ENCODE measurements at places on chromosomes 3 and 15.
A peak's percentile ranks its signal among the peaks of the same experiment; 100 is the strongest.

- DNase-seq, result no peak
Measured at GRCh38 chr3:147298511-147298982, 107.8 kb downstream of the ZIC4 start.

GRCh38 chr15:99438224-99438585 lies 127.6 kb upstream of the MEF2A start:
- DNase-seq, result peak; percentile 11

GRCh38 chr3:99711351-99711750 lies 73.0 kb downstream of the COL8A1 start:
- no peak for DNase-seq

DNA sequence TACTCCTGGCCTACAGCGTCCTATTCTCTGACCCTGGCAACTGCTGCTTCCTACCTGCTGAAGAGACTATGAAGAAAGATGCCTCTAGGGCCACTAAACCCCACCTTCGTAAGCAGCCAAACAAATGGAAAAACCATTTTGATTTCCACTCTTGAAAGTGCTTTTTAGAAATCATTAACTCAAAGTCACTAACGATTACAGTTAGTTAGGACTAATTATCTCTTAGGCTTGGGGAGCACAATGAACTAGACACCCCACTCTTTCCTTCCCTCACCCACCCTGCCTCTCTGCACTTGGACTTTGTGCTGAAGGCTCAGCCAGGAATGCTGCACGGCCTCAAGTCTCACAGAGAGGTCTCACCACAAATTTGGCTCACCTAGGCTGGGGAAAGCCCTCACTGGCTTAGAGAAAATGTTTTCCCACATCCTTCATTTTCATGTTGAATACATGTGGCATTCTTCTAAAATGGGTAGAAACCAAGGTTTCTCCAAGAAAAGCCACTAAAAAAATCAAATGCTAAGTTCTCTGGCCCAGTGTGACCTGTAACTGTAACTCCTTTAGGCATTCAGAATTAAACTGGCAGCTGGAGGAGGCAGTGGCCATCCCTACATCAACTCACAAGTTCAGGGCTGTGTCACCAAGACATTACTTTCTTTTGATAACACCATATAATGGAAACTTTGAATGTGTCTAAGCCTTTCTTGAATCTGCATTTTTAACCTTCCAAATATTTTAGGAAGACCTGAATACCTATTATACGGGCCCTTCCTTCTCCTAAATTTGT lies 47.1 kb downstream of the NPTN start:
- DNase-seq, result no peak

DNA sequence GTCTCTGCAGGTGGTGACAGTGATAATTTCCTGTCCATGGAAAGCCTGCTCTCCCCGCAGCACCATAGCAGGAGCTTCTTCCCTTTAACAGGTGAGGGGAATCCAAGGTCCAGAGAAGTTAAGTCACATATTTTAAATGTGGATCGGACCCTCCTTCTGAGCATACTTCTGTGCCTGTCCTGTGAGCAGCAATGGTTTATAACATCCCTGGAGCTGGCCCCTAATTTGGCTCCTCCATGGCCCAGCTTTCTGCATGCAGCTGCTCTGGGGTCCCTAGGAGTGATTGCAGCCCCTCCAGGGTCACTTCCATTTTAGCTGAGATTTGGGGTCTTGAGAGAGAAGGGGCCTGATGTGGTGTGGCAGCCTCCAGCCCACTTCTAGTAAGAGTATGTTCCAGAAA lies 127.8 kb downstream of the EEFSEC start:
- no peak for DNase-seq

DNA sequence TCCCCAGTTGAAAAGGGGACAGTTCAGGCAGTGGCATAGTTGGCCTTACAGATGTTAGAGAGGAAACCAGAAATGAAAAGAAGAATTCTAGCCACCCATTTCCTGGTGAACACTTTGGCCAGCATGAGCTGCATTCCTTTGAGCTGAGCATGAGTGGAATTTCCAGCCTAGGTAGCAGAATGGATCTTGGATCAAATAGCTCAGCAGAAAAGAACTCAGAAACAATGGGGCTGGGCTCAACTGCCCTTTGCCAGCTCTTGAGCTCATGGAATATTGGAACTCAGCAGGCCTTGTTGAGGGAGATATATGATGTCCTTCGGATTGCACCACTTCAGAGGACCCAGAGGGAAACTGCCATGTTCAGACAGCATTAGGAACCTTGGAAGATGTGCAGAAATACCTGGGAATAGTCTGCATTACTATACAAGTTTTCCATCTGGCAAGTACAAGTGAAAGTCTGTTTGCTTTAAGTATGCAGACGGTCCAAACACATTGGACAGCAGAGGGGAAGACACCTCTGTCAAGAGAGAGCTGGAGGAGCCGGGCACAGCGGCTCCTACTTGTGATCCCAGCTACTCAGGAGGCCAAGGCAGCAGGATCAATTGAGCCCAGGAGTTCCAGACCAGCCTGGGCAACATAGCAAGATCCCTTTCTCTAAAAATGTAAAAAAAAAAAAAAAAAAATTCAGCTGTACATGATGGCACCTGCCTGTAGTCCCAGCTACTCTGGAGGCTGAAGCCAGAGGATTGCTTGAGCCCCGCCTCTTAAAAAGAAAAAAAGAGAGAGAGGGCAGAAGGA lies 3.1 kb upstream of the CDV3 start:
- DNase-seq, result no peak

GRCh38 chr15:31016446-31016915 lies 25.1 kb upstream of the MTMR10 start:
- DNase-seq, result no peak

- DNase-seq, result no peak
Measured at GRCh38 chr15:66848686-66849392, 146.8 kb downstream of the SMAD6 start.

- no peak for DNase-seq
Measured at GRCh38 chr3:107798381-107798780, 275.6 kb downstream of the BBX start.

- no peak for DNase-seq
Measured at GRCh38 chr3:105613120-105613519, 246.4 kb downstream of the ALCAM start.

DNA sequence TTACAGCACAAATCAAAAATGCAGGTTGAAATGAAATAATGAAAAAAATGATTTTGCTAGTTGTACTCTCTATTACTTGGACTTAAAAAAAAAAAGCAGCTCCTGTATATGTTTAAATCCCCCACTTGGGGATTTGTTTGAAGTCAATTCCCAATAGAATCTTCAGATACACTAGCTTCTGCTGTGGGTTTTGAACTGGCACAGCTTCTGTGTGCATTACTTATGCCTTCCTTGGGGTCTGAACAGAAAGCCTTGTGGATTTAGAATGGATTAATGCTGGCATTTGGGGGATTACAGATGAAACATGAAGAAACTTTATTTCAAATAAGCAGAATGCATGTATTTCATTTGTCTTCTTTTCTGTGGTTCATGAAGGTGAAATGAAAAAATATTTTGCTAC lies 513.2 kb upstream of the TBL1XR1 start:
- no peak for DNase-seq

DNA sequence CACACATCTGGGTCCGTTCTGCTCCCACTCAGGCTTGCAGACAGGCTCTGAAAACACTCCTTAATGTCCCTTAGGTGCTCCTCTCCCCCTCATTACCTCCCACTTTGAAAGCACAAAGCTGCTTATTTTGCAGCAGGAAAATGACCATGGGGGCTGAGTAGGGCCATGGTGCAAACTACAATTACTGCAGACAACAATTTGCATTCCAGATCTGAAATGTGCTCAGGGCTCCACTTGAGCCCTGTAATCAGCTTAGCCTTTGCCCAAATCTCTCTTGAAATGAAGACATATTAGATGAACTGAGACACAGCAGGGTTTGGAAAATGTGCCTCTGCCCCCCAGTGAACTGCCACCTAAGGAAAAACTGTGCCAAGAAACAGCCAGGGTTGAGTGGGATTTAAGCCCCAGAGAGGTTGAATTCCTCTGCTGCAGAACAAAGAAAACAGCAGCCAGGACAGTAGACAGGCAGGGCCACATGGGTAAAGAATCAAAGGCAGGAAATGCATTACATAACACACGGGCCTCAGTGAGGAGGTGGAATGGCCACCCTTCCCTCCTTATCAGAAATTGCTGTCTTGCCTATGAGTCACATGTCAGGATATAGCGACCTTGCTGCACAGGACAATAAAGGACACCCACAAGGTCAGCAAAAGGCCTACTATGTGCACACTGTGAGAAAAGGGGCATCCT lies 126.8 kb upstream of the ARHGEF3 start:
- no peak for DNase-seq

DNA sequence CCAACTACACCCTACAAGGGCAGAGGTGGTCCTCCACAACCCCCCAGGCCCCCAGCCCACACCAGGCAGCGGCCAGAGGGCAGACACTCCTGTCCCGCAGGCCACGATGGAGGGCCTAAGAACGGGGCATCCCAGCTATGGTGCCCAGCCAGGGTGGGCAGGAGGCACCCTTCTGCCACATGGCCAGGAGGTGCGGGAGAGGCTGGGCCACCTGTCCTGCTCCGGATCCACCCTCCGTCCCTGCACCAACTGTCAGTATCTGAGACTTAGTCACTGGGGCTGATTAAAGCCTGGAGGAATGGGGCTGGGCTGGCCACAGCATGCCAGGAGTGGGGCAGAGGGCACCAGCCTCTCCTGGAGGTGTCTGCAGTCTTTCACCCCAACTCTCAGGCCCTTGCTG lies 37.9 kb downstream of the TNK2 start:
- DNase-seq, result no peak

Measured in breast epithelium (tissue), 4 donors.